ENCODE measurements at places on chromosomes 11 and 22. TPM values are rescaled to one million over a fixed set of nuclear protein-coding genes. Genes with fewer than 3 reads are reported as not detected.

DNA sequence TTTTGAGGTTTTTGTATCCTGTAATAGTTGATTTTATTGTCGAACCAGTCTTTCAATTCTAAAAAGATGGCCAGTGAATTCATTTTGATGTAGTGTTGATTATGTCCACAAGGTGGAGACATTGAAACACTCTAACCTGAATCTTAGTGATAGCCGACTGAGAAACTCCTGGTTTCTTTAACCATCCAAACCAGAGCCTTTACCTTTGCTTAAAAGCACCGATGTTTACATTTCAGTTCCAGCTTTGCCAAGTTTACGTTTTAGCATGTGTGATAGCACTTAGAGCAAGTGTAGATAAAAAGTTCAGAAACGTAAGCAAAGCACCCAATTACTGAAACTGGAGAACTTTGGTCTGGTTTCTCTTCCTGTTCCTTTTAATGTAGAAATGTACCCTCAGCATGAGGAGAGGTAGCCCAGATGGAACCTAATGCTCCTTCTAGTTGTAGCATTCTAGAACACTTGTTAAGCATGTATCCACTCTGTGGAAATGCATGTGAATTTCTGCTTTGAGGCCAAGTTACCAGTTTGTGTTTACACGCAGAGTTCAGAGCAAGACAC, 208.6 kb downstream of the DBX1 start:
- peak; percentile 37 for DNase-seq

- peak; percentile 92 for DNase-seq
These were observed at the start of gene ZNF215 for GRCh38 chr11:6926208-6927029. Gene ZNF215, plus strand, starts transcription at chr11:6926426. Its CDS starts 5,847 bp downstream, at chr11:6932273.

- no peak for DNase-seq
These were observed 105.7 kb upstream of the AKIP1 start for GRCh38 chr11:8805296-8805695.

Gene MS4A4A
- 0.36 TPM for total RNA-seq

GRCh38 chr11:124783002-124783401, 17.2 kb downstream of the MSANTD2 start:
- DNase-seq: no peak

Gene GRIK4
- under 0.01 TPM for total RNA-seq

DNA sequence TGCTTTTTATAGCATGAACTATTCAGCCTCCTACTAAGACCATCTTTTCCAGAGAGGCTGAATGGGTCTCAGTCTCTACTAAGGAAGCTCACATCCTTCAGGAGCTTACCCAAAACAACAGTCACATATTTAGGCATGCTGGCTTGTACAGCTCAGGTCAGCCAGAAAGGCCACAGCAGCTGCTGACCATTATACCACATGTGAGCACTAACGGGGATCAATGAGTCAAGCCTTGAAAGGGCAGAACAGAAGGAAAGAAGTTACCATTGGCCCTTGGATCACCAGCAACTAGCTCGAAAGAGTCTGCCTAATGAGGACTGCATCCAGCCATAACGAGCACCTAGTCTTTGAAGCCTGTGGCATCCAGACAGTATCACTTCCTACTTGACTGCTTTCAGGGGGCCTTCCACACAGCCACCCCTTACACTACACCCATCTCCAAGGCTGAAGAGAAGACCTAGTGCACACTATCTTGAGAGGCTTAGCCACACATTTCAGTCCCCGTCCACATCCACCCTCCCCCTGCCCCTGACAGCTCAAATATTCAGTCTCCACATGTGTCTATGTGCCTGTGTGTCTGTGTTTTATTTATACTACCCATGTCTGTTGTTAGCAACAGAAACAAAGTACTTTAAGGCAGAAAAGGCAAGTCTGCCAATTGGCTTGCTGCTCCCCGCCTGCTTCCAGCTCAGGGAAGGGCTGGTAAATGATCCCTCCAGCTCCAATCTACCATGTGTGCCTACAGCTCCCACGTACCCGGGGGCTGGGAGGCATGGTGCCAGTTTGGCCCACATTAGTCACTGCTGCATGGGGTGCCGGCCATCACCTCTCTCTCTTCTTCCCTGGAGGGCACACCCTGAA, 95.5 kb downstream of the RPL27A start:
- peak; percentile 89 for DNase-seq

GRCh38 chr11:3020011-3020410, 27.9 kb upstream of the NAP1L4 start:
- DNase-seq: no peak

Gene KDELR3
- total RNA-seq: 161 TPM

Gene BIRC3
- total RNA-seq: 1.8 TPM

GRCh38 chr11:62905296-62905695, 15.9 kb downstream of the CHRM1 start:
- DNase-seq: no peak

GRCh38 chr22:45577746-45578523, 75.3 kb downstream of the FBLN1 start:
- peak; percentile 96 for DNase-seq

- peak; percentile 72 for DNase-seq
These were observed 10.3 kb upstream of the CCDC86 start for GRCh38 chr11:60831501-60832079.

Gene SOX6
- 3.2 TPM for total RNA-seq

Gene MRGPRE
- under 0.01 TPM for total RNA-seq

DNA sequence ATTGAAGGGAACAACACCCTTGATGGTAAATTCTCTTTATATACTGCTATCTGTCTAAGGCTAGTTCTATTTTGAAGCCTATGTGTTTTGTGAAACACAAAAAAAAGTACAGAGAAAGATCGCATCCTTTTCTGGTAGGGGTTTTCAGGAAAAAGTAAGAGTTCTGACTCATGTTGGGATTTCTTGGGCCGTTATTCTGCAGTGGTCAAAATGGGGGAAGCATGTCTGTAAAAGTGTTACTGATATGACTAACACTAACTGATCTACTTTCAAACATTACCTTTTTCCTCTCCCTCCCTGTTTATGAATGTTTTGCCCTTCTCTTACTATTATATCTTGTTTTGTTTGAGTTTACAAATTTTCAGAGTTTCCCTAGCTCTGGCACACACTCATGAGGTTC, 53.9 kb downstream of the CTNND1 start:
- no peak for DNase-seq

- DNase-seq: peak; percentile 77
These were observed 2.1 kb downstream of the NECTIN1 start for GRCh38 chr11:119726585-119727522.

DNA sequence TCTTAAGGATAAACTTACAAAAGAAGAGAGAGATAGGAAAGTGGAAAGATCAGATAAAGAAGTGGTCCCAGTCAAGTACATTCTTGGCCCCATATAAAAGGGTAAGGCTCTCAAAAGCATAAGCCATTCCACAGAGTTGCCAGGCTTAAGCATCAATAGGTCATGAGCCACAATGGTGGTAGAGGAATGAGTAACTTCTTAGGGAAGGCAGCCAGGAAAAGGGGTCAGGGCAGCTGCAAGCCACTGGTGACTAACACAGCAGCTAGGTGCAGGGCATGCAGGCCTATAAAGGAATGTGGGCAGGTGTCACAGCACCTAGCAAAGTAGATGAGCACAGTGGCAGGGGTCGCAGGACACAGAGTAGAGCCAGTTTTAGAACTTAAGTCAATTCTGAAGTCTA, 302.6 kb upstream of the FAT3 start:
- DNase-seq: no peak

DNA sequence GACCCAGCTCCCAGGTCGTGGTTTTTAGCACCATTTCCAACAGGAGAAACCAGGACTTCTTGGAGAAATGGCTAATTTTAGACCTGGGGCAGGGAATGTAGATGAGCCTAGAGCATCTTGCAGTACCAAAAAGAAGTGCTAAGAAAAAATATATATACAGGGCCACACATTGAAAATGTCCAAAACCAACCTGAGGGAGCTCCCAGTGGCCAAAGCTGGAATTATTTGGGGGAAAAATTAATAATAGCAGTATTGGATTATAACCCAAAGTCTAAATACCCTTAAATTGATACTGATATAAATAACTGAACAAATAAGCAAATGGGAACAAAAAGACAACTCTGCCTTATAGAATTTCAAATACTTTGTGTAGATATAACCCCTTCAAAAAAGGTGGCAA, 108.0 kb downstream of the PARVA start:
- no peak for DNase-seq

DNA sequence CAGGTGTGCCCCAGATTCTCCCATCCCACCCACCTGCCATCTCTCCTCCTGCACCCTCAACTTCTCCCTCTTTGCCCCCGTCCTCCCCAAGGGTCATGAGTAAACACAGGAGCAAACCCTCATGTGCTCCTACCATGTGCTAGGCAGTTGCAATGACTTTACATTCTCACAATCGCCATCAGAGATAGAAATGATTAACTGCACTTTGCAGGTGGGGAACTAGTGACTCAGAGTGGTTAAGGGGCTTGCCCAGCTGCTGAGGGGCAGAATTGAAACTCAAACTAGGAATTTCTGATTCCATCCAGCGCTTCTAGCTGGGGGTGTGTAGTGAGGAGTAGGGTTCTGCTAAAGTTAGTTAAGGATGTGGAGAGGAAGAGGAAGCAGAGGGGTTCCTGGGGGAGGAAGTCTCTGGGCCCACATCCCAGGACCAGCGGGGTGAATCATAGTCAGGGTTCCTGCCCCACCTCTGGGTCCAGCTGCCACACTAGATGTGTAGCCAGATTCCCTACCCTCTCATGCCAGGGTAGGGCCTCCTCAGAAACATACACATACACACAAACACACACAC, 16.0 kb upstream of the PRG2 start:
- no peak for DNase-seq

Gene NLRP6
- not detected for total RNA-seq

GRCh38 chr11:85810871-85811611, at the start of gene SYTL2:
Gene SYTL2, minus strand, starts transcription at chr11:85811141. Its CDS starts 53,416 bp downstream, at chr11:85757725.
- DNase-seq: peak; percentile 92

Gene SH3BP1
- total RNA-seq: 4.1 TPM

Gene EP300
- 67.7 TPM for total RNA-seq

DNA sequence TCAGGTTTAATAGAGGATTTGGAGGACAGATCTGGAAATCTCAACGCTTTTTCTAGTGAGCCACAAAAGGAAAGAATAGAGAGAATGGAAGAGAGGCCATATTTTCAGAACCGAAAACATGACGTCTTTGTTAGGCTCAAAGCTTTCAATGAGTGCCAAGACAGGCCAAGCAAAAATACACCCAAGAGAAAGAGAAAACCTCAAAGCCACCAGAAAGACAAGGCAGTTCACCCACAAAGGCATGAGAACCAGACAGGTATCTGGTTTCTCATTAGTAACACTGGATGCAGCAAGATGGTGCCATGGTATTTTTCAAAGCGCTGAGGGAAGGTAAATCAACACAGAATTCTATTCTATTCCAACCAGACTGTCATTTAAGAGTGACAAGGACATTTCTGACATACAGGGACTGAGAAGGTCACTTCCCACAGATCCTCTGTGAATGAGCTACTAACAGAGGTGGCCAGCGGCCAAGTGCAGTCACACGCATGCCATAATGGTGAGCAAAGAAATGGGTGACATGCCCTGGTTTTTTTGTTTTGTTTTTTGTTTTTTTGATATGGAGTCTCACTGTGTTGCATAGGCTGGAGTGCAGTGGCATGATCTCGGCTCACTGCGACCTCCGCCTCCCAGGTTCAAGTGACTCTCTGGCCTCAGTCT, 41.9 kb downstream of the TOLLIP start:
- DNase-seq: no peak

Gene ESAM
- 0.29 TPM for total RNA-seq

Gene SCN2B
- total RNA-seq: not detected

- DNase-seq: no peak
These were observed 93.2 kb downstream of the EXT2 start for GRCh38 chr11:44188643-44189042.

Gene OR51B5
- not detected for total RNA-seq

Gene MS4A15
- total RNA-seq: not detected

DNA sequence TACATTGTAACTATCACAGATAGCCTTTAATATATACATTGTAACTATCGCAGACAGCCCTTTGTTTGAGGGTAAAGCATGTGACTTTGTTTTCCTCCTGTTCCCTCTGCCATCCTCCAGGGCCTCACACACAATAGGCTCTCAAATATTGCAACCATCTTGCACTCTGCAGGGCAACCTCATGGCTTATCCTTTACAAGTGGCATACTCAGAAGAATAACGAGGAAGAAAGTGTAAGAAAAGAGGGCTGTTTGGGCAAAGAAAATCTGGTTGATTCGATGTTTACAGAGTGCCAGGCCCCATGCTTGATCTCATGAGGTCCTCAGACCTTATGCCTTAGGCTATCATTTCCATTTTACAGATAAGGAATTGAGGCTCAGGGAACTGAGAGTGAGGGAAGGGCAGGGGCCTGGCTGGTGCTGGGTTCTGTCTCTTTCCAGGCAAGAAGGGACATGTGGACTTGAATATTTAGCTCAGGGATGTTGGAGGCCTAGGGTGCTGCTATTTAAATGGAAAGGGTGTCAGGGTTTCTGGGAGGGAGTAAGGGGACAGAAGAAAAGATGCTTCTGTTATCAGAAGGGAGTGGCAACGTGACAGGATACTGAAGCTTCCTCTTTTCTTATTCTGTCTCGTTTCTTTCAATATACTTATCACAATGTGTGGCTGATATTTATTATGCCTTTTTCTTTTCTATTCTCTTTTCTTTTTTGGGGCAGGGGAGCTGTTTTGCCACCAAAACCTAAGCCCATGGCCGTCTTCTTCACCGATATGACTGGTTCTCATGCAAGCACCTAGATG, 1.1 kb upstream of the SAMM50 start:
- peak; percentile 52 for DNase-seq

DNA sequence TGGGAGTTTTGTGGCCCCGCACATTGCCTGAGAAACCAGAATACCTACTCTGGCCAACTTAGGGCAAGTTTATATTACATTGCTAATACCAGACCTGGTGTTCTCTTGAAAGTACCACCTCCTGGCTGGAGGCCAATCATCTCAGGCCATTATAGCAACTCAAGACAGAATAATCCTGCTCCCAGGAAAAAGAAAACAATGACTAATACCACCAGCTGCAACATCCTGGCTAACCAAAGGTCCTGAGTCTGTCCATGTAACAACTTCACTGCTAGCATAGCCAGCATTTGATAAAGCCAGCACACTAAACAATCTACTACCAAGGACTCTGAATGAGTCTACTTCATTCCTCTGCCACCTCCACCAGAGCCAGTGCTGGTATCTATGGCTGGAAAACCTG, 1298.7 kb upstream of the CNTN5 start:
- DNase-seq: peak; percentile 71

GRCh38 chr11:790721-791564, 1.1 kb upstream of the CEND1 start:
- DNase-seq: peak; percentile 95

Gene PYGM
- total RNA-seq: 0.36 TPM

DNA sequence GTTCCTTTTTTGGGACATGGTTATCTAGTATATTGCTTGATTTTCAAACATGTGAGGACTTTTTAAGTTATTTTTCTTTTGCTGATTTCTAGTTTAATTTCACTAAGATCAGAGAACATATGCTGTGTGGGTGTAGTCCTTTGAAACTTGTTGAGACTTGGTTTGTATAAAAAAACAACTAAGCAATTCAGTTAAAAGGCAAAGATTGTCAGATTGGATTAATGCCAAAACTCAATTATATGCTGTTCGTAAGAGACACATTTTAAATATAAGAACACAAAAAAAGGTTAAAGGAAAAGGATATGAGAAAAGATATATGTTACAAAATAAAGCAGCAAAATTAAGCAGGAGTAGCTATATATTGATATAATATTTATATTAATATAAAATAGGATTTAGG, 17.8 kb upstream of the RRM1 start:
- DNase-seq: no peak

Gene PKDREJ
- total RNA-seq: not detected

Gene FAT3
- total RNA-seq: 2.2 TPM

All from osteoblast (primary cell).